NCI-H2029 treated with DMSO at 0.1 percent for 48 hours (cell line): ENCODE measurements at places on chromosomes 16 and 17.

DNA sequence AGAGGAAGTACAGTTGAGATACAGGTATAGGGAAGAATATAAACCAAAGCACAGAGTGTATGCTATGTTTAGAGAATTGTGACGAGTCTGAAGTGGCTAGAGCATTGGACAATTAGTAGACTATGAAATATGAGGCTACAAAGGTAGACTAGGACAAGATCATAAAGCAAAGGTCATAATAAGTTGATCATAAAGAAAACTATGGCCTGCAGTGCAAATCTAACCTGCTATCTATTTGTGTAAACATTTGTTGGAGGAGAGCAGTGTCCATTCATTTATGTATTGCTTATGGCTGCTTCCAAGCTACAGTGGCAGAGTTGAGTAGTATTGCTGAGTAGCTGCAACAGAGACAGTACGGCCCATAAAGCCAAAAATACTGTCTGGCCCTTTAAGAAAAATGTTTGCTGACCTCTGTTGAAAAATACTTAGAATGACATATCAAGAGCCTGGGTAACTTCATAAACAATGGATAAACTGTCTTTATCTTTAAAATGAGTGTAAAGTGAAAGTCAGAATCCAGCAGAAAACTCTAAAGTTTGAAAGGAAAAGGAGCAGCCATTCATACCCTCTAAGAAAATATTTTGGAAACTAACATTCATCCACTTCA lies 14.5 kb upstream of the OR1E2 start:
- DNase-seq, result no peak

DNA sequence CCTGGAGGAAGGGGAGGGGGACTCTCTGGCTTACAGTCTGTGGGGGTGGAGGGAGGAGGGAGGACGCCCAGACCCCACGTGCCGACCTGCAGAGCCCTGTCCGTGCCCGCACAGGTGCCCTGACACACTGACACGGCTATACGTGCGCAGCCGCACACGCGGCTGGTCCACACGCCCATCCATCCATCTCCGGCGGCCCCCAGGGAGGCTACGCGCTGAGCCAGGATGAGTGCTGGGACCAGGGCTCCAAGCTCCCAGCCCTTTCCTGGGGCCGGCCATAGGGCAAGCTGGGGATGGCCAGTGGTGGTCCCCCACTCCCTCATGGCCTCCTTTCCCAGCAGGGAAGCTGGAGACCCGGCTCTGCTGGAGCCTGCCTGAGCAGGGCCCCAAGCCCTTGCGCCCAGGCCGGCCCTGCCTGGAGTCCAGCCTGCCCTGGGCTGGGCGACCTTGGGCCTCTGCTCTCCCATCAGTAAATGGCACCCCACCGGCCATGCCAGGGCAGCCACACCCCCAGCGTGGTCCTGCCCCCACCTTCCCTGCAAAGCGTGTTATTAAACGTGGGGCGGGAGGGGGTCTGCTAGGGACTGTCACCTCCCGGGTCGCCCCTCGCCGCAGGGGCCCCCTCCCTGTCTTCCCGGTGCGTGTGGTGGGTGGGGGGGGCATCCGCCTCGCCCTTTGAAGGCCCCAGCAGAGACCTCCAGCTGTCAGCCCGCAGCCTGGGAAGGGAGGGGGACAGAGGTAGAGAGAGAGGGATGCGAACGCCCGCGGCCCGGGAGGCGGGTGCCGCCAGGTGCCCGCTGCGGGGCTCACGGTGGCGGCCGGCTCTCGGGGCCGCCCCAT lies 863 bp downstream of the CASKIN1 start:
- no peak for DNase-seq

DNA sequence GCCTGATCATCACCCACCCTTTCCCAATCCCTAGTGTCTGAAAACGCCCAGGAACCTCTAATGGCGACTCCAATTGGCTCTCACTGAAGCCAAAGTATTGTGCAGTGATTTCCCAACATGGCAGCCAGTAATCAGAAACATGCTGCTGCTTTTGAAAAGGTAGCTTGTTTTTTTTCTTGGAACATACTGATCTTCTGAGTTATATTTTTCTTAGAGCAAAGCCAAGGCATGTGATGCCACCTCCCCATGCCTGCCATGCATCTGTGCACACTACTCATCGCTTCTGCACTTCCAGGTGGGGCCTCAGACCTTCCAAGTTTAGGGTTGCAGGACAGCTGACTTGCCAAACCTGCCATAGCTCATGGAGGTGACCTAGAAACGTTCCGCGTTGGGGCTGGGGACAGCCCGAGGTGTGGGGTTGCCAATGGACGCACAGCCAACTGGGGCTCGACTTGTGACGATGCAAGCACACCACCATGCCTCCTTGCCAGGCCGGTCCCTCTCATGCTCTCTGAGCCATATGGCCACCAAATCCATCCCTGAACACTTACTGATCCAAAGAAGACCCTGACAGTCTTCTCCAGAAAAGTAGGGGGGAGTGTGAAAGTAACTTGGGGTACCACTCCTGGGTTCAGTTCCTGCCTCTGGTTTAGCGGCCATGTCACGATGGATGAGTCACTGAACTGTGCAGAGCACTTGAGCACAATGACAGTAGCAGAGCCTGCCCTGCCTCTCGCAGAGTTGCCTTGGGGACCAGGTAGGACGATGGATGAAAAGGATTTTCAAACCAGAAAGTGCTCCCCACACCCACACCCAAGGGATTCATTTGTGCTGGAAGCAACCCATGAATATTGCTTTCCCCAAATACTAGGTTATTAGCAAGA lies 155.7 kb downstream of the CCDC182 start:
- no peak for DNase-seq

DNA sequence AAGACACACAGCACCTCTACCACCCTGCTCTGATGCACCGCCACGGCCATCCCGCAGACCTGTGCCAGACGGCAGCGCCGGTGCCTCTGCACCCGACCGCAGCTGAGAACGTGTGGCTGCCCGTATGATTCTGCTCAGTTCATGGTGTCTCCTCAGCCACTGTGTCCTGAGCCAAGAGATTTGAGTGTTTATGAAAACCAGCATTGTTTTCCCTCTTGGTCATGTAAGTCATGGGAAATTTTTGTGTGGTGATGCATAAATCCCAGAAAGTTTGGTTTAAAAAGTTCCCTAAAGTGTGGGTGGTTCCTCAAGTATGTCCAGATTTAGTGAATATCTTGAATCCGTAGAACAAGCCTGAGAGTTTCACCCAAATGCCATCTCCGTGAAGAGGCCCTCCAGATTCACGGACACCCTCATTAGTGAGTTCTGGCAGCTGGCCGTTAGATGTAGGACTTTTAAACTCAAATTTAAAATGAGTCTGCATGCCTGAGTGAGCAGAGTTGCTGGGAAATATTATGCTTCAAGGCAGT lies 57.6 kb downstream of the CDRT4 start:
- no peak for DNase-seq

- DNase-seq, result peak; percentile 52
Observed at GRCh38 chr16:53435066-53435688, 906 bp downstream of the RBL2 start.

DNA sequence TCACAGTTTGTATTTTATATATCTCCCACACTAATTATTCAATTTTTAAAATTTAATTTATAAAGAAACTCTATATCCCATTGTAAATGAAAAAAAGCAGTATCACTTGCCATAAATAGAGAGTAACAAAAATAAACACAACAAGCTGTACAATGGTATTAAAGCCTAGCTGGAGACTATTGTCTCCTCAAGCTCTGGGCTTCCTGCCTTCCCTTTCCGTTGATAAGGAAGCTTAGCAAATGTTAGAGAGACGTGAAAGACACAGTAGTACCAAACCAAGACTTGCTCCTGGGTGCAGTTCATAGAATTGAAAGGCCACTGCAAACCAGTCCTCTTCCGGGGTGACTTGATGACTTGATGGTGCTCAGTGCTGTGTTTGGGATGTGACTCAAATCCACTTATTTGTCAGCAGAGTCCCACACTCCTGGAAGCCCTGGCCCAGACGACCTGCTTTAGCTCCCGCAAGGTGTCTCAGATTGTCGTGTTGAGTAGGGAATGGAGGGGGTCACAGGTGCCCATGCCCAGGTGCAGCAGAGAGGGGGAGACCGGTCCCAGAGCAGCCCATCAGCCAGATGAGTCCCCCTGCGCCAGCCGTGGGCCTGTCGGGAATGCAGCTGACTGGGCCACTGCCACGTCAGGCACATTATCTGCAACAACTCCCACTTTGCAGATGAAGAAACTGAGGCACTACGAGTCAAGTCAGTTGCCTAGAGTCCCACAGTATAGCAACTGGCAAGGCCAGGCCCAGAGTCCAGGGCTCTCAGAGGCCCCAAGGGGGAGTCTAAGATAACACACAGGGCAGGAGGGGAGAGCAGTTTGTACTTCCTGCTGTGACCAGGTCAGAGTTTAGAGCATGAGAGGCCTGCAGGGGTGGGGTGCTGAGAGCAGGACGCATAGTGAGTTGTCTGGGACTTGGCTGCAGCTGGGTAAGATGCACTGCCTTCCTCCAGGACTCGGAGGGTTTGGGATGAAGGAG lies 40.5 kb downstream of the PSME3IP1 start:
- no peak for DNase-seq

DNA sequence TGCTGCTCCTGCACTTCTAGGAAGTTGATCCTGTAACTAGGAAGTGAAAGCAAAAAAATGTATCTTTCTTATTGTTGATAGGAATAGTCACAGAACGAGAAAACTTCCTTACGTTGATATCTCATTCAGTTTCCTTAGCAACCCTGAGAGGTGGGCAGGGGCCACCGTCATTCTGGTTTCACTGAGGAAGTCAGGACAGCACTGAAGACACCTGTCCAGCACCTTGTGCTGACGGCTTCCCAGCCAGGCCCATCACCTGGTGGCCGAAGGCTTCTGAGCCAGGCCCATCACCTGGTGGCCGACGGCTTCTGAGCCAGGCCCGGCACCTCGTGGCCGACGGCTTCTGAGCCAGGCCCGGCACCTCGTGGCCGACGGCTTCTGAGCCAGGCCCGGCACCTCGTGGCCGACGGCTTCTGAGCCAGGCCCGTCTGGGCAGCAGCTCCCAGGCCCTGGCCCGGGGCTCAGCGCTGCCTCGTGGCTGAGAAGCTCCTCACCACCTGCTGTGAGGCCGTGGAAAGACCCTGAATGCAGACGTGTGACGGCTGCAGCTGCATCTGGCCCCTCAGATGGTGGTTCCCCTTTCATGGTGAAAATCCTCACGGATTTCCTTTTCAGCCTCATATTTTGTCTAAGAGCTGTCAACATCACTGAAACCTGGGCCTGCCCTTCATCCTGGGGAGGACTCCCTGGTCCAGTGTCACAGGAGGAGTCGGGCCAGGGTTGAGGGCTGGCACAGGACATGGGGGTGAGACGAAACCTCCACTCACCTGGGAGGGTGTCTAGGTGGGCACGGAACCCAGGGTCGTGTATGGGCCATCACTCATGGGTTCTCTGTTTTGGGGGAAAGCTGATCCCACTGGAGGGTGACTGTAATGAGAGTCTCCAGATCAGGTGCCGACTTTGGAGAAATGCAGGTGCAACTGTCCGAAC lies 33.0 kb upstream of the ZNF750 start:
- no peak for DNase-seq

DNA sequence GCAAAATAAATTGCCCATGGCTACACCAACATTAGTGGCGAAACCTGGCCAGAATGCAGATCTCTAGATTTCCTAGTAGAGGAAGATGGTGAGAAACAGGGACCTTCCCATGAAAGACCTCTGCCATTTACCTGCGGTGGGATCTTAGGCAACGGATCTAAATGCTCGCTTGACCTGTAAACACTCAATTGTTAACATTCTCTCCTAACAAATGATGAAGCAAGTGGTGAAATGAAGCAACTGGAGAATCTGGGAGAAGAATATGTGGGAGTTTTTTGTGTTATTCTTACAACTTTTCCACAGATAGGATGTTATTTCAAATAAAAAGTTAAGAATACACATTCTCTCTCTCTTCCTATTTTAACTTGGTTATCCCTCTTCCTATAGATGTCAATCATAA lies 56.6 kb downstream of the SMG6 start:
- no peak for DNase-seq

DNA sequence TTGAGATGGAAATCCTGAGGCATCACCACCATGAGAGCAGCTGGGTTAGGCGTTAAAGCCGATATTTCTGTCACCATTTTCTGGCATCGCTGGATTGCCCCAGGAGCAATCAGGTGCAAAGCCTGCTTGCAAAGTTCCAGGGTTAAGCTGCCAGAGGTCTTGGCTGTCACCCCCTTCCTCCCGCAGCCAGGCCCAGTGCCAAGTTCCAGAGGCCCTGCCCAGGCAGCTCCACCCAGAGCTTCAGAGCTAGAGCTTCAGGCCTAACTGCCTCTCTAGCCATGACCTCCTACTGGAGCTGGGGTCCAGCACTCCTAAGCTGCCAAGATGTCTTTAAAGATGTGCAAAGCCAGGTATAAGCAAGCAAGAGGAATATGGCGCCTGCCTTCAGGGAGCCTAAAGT lies 8.8 kb upstream of the TMEM238L start:
- DNase-seq, result no peak

- no peak for DNase-seq
Observed at GRCh38 chr16:71430744-71431143, 11.1 kb downstream of the TLE7 start.

DNA sequence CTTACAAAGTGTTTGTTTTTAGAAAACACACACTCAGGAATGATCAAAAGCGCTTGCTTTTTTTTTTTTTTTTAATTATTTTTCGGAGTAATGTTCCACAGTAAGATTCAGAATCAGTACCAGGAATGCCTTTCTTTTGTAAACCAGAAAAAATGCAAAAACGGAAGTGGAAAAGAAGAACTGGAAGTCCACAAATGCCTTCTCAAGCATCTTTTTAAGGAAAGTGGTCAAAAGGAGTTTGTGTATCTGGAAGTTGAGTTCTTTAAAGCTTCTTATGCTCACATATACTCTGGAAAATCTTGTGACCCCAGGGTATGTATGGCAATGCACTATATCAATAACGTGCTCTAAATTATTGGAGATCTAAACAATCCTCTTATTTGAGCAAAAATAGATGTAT lies 126.0 kb downstream of the ABCA8 start:
- no peak for DNase-seq

- no peak for DNase-seq
Observed at GRCh38 chr17:1227917-1228780, 42.1 kb upstream of the BHLHA9 start.

DNA sequence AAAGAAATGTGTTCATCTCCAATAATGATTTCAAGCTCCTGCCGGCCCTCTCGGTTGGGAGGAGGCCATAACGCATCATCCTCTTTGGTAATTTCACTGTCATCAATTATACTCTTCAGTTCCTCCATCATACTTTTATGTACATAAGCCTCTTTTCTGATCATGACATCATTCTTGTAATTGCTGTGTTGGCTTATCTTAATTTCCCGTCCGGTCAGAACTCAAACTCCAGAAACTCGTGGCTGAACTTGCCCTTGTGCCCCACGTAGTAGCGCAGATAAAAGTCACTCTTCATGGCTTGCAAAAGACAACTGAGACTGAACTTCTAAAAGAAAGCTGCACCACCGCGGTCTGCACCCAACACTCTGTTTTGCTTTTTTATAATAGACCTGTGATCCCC lies 13.6 kb downstream of the TMEM220 start:
- DNase-seq, result no peak

DNA sequence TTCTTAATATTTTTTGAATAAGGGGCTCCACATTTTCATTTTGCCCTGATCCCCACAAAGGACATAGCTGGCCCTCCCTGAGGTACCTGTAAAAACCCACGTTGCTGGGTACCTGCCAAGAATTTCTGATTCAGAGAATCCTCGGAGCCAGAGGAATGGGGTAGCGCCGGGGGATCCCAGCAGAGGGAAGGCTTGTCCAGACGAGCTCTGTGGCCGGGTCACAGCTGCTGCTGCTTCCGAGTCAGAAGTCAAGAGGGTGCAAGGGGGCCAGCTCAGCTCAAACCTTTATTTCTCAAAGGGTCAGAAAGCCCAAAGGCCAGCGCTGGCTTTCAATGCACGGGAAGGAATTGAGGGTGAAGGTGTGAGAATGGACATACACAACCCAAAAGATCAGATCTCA lies 68.9 kb upstream of the SDK2 start:
- DNase-seq, result no peak
